ENCODE measurements at places on chromosomes 13 and 19.

GRCh38 chr13:68046903-68047302, 816.8 kb upstream of the PCDH9 start:
- no peak for DNase-seq

GRCh38 chr19:16628984-16629691, 1.1 kb upstream of the MED26 start:
- no peak for DNase-seq

DNA sequence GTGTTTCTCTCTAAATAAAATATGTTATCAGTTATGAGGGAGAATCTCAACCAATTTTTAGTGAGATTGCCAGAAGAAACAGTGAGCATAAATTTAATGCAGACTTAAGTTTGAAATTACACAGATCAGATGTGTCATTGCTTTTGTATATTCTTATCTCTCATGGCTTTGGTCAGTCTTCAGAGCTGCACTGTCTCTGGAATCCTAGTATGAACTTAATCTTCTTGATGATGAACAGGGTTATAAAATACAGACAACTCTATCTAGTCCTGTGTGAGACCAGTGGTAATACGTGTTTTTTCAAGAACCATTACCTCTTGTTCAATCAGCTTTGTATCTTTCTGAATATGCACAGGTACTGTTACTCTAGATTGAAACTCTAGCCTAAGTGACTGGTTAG, 528.0 kb downstream of the DACH1 start:
- DNase-seq: no peak

GRCh38 chr19:18649371-18650020, 12.7 kb downstream of the KLHL26 start:
- DNase-seq: no peak
